SK-N-SH (cell line): ENCODE measurements at places on chromosomes 13 and 19. TPM values are rescaled to one million over a fixed set of nuclear protein-coding genes. Genes with fewer than 3 reads are reported as not detected.

Gene EFNB2
- 2.8 and 3.0 TPM in 2 replicates for polyA plus RNA-seq

Gene TYROBP
- not detected in 2 replicates for polyA plus RNA-seq

Gene ZNF761
- polyA plus RNA-seq = 5.9 and 8.5 TPM in 2 replicates

Gene FGF22
- 0.62 and 0.93 TPM in 2 replicates for polyA plus RNA-seq

Gene MEIOSIN
- 0.03 and 0.06 TPM in 2 replicates for polyA plus RNA-seq

- H3K36me3 ChIP-seq = no peaks in the 10 kb centered on the region
- no peak overlapping the region for H3K4me3 ChIP-seq
- DNase-seq = no peak
- H3K4me1 ChIP-seq = no peaks in the 10 kb centered on the region
- H3K27ac ChIP-seq = no peak overlapping the region
Measured at GRCh38 chr13:113142876-113143275, 15.6 kb upstream of the PROZ start.

DNA sequence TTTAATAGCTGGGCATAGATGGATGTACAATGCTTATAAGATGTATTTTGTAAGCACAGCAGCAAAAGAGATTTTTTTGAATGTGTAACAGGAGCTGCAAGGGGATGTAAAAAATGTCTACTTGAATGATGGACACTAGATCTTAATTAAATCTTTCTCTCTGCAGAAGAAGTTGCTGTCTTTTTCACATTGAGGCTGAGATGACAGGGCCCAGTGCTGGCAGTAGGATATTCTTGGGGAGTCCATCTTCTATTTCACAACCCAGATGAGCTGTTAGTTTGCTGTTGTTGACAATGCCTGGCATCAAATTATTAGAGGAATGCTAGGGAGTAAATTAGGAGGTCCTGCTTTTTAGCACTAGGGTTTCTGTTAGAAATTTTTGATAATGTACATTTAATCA is 698.7 kb downstream of the SLITRK5 start:
- no peak for DNase-seq
- H3K4me1 ChIP-seq = no peaks in the 10 kb centered on the region; the same call in 1 of the 2 replicates
- no peaks in the 10 kb centered on the region for H3K27me3 ChIP-seq
- no peak overlapping the region for H3K4me3 ChIP-seq
- H3K36me3 ChIP-seq = no peaks in the 10 kb centered on the region

DNA sequence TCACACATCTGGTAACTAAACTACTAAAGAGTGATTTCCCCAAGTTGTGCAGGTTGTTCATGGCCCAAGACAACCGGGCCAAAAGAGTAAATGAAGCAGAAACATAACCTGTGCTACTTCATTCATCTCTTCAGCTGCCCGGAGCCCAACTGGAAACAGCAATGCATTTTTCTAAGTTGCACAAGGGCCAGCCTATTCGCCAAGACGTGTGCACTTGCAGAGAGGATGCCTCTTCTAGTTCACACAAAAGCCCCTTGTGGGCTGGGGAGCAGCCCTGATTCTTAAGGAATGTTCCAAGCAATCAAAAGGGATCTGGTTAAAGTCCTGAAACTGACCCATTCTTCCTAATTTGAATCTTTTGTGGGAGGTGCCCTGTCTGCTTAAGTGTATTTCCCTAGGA is 275.8 kb downstream of the SHISA2 start:
- H3K4me3 ChIP-seq = no peak overlapping the region
- H3K27ac ChIP-seq = no peak overlapping the region
- H3K36me3 ChIP-seq = no peaks in the 10 kb centered on the region

DNA sequence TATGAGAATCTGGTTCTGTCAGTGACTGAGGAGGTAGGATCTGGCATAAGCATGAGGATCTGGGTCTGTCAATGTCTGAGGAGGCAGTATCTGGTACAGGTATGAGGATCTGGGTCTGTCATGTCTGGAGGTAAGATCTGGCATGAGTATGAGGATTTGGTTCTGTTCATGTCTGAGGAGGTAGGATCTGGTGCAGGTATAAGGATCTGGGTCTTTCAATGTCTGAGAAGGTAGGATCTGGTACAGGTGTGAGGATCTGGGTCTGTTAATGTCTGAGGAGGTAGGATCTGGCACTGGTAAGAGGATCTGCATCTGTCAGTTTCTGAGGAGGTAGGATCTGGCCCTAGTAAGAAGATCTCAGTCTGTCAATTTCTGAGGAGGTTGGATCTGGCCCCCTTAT is 12.4 kb upstream of the PDCD2L start:
- no peak for DNase-seq
- no peaks in the 10 kb centered on the region for H3K36me3 ChIP-seq
- H3K4me1 ChIP-seq = no peaks in the 10 kb centered on the region
- H3K27me3 ChIP-seq = no peaks in the 10 kb centered on the region

DNA sequence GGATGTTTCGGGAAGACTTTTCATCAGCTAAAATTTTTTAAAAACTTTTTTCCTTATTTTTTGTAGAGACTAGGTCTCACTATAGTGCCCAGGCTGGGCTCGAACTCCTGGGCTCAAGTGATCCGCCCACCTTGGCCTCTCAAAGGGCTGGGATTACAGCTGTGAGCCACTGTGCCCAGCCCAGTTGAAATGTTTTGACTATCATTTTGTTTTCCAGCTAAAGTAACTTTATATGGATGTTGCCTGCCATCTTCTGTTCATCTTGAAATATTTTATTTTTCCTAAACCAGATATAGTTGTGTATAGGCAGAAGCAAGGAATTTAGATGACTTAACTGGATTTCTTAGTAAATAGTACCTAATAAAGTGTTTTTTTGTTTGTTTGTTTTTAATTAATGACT is 7.0 kb downstream of the CAB39L start:
- no peak for DNase-seq
- H3K4me1 ChIP-seq = no peaks in the 10 kb centered on the region
- H3K36me3 ChIP-seq = peaks cover 3% of the 10 kb centered on the region; the same call in 1 of the 2 replicates

- H3K4me1 ChIP-seq = peaks cover 17% of the 10 kb centered on the region; the same call in 1 of the 2 replicates
- no peaks in the 10 kb centered on the region for H3K27me3 ChIP-seq
- peaks cover 16% of the 10 kb centered on the region; the same call in 1 of the 2 replicates for H3K36me3 ChIP-seq
- peak; percentile 45 for DNase-seq
- H3K27ac ChIP-seq = no peak overlapping the region
Measured at GRCh38 chr19:2254064-2254872, 1.9 kb downstream of the JSRP1 start.

DNA sequence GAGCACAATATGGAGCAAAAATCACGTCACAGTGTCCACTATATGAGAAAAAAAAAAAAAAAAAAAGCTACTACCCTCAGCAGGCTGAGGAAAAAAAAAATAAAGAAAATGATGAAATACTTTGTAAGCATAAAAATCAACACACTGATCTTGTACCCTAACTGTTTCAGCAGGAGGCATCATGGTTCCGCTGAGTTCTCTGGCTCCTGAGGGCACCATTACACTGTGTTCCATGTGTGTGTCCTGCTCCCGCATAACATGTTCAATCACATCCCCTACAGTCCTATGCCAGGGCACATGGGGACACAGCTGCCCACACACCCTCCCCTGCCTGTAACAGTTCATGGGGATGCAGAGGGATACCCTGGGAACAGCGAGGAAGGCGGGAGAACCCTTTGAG is 33.5 kb downstream of the DOCK9 start:
- no peak for DNase-seq
- no peak overlapping the region for H3K27ac ChIP-seq
- H3K36me3 ChIP-seq = no peaks in the 10 kb centered on the region
- H3K4me3 ChIP-seq = no peak overlapping the region
- no peaks in the 10 kb centered on the region; the same call in none of the 2 replicates for H3K4me1 ChIP-seq

GRCh38 chr13:67914535-67914934 is 684.4 kb upstream of the PCDH9 start:
- no peaks in the 10 kb centered on the region for H3K4me1 ChIP-seq
- H3K27me3 ChIP-seq = no peaks in the 10 kb centered on the region
- DNase-seq = no peak
- no peaks in the 10 kb centered on the region for H3K36me3 ChIP-seq
- H3K27ac ChIP-seq = no peak overlapping the region

DNA sequence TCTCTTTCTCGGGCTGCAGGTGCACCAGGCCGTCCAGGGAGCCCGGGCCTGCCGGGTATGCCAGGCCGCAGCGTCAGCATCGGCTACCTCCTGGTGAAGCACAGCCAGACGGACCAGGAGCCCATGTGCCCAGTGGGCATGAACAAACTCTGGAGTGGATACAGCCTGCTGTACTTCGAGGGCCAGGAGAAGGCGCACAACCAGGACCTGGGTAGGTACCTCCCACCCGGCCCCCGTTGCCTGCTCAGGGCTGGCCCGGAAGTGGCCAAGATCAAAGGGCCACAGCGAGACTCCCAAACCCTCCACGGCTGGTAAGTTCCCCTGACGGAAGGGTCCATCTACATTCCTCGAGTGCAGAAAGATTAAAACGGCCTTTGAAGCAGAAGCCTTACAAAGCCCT is 55.1 kb downstream of the RAB20 start:
- DNase-seq = no peak
- H3K4me1 ChIP-seq = no peaks in the 10 kb centered on the region
- H3K27ac ChIP-seq = no peak overlapping the region
- H3K4me3 ChIP-seq = no peak overlapping the region

- H3K27me3 ChIP-seq = peaks cover 26% of the 10 kb centered on the region
- no peak overlapping the region for H3K4me3 ChIP-seq
- H3K4me1 ChIP-seq = no peaks in the 10 kb centered on the region
- no peaks in the 10 kb centered on the region for H3K36me3 ChIP-seq
- H3K27ac ChIP-seq = no peak overlapping the region
Measured at GRCh38 chr19:29271341-29271740, 58.4 kb upstream of the UQCRFS1 start.

- peak; percentile 20 for DNase-seq
- no peak overlapping the region for H3K4me3 ChIP-seq
- H3K36me3 ChIP-seq = no peaks in the 10 kb centered on the region
Measured at GRCh38 chr19:33998302-33998701, 174.0 kb upstream of the LSM14A start.

GRCh38 chr13:30133554-30133912 is 173.8 kb downstream of the KATNAL1 start:
- H3K27me3 ChIP-seq = no peaks in the 10 kb centered on the region
- H3K4me3 ChIP-seq = no peak overlapping the region
- no peak for DNase-seq
- H3K36me3 ChIP-seq = no peaks in the 10 kb centered on the region
- no peaks in the 10 kb centered on the region; the same call in 1 of the 2 replicates for H3K4me1 ChIP-seq

- H3K27me3 ChIP-seq = no peaks in the 10 kb centered on the region
- no peak for DNase-seq
- peaks cover 9% of the 10 kb centered on the region for H3K36me3 ChIP-seq
- H3K27ac ChIP-seq = no peak overlapping the region
- H3K4me3 ChIP-seq = no peak overlapping the region
Measured at GRCh38 chr19:18283338-18283737, 1.9 kb upstream of the JUND start.
